Effector memory CD8-positive, alpha-beta T cell (primary cell): ENCODE measurements at places on chromosomes 1 and 21.

DNA sequence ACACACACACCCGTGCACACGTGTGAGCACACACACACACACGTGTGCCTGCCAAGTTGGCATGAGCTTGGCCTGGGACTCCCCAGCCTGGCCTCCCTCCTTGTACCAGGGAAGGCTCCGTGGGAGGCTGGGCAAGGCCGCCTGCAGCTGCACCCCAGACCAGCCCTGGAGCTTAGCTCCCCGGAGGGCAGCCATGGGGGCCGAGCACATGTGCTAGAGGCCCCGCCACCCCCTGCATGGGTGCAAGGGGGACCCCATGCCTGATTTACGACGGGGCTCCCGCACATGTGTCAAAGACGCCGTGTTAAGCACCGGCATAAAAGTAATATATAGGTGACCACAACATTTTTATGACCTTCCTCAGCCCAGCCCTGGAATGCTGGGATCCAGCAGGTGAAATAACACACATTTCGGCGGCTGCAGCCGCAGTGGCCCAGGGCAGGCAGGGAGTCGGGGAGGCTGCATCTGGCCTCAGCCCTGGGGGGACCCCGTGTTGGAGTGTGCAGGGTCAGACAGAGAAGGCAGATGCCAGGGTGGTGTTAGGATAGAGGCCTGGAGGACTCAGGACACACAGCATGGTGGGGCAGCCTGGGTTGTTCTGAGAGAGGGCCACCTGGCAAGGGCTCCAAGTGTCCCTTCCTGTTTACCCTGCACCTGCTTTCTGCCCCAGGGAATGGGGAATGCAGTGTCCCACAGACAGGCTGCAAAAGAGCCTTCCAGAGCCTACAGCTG is 56.3 kb downstream of the WNT9A start:
- DNase-seq: no peak

- DNase-seq: no peak
Measured at GRCh38 chr1:913491-914130, 10.1 kb upstream of the SAMD11 start.

GRCh38 chr1:17798799-17799382 is 43.8 kb downstream of the ACTL8 start:
- no peak for DNase-seq

DNA sequence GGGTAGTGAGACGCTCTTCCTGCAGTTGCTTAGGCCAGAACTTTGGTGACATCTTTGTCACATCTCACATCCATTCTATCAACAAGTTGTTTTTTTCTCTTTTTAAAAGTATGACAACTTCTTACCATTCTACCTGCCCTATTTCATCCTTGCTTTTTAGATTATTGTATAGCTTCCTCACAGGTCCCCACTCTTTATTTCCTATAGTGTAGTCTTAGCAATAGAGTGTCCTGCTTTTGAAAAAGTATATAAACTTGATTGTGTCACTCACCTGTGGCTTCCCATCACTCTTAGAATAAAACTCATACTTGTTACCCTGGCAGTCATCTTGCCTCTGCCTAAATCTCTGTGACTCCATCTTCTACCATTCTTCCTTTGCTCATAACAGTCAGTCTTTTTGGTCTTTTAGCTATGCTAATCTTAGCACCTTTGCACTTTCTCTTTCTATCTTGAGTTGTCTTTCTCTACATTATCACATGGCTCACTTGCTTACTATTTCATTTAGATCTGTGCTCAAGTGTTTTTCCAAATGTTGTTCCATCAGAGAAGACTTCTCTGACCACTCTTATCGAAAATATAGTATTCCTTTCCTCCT is 9.5 kb downstream of the CDC73 start:
- DNase-seq: no peak

GRCh38 chr1:241658081-241658793 is 6.2 kb downstream of the WDR64 start:
- DNase-seq: no peak

DNA sequence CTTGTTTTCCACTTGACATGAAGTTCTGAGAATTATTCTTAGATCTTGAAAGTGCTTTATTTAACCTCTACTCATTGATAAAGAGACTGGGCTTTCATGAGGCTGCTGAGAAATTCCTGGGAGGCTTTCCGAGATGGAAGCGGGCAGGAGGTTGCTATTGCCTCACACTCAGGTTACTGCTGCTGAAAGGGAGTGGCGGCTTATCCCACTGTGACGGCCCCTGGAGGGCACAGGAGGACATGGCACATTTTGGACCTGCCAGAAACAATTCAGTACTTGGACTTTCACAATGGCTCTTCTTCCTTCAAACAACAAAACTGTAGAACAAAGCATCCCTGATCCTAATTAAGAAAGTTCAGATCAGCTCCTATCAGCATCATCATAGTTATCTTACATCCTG is 16.2 kb upstream of the MARK1 start:
- no peak for DNase-seq

- no peak for DNase-seq
Measured at GRCh38 chr1:55384637-55385036, 169.5 kb upstream of the USP24 start.
